Stimulated activated CD8-positive, alpha-beta memory T cell treated with anti-CD3 and anti-CD28 coated beads, Interleukin-4, amount 100 ng/mL, for 24 hours (primary cell): ENCODE measurements at places on chromosomes 3 and 15.

- DNase-seq: no peak
These were observed 132.9 kb downstream of the TPRG1 start for GRCh38 chr3:189304465-189305351.

DNA sequence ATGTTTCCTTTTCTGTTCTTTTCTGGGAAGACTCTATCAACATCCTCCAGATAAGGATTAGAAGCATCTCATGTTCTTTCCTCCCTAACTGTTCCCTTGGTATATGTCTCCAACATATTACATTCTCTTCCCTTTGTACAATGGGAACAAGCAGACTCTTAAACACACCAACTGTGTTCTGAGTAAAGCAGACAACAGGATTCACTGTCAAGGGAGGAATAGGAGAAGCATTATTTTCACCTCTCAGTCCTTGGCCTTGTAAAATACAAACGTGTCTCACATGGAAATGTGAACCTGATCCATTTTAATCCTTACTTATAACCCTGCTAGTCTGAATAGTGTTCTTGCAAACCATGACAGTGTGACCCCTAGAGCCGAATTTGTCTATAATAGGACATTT lies 19.6 kb downstream of the GYG1 start:
- DNase-seq: no peak

DNA sequence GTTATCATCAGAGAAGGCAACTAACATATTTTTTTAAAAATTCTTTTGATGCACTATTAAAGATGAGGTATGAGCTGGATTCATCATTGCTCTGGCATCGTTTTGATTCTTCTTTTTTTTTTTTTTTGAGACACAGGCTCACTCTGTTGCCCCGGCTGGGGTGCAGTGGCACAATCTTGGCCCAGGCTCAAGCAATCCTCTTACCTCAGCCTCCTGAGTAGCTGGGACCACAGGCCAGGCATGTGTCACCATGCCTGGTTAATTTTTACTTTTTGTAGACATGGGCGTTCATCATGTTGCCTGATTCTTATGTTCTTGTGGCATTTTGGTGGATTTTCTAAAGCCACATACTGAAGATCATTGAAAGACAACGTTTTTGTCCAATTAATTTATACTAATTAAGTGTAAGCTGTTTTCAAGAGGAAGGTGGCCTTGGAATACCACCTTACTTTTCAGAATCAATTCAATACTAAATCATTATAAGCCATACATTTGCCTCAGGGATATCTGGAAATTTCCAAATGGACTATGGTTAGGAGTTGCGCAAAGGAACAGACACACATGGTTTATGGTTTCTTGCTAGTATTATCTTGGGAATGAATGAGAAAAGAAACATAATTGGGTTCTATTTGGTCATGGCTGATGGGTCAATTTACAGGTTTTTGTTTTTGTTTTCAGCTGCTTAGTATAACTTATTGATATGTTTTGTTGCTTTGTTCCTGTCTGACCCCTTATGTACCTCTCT lies 22.8 kb downstream of the SLC28A2 start:
- no peak for DNase-seq

- DNase-seq: no peak
These were observed 214.2 kb downstream of the NAALADL2 start for GRCh38 chr3:175073219-175073905.

- no peak for DNase-seq
These were observed 73.3 kb upstream of the UBE2E2 start for GRCh38 chr3:23129817-23130216.

GRCh38 chr3:191342006-191342405 lies 11.7 kb upstream of the UTS2B start:
- DNase-seq: no peak
